Activated effector memory CD4-positive, alpha-beta T cell treated with Interleukin-2 at 50 U/mL for 16 hours (primary cell): ENCODE measurements at places on chromosomes 4 and X.

DNA sequence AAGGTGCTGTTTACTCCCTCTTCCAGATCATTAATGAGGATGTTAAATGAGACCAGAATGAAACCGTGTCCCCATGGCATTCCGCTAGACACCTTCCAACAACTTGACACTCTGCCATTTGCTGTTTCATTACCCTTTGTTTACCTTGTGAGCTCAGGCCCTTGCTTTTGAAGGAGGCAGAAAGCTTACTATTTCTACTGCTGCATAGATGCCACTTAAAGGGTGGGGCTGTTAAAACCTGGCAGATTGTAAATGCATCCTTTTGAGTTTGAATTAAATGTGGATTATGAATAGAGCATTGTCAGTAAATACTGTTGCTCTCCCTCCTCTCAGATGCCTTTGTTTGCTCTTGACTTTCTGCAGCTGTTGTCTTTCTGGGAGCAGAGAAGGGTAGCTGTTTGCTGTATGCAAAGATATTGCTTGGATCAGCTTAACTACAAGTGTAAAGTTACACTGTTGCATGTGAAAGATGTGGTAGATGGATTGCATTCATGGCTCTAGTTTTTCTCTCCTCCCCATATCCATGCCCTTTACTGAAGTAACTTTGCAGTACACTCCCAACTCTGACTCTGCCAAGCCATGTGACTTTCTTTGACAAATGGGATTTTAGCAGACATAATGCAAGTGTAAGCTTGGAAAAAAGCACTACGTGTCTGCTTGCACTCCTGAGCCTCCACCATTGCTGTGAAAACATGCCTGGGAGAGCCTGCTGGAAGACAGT, 75.0 kb upstream of the DHX15 start:
- DNase-seq, result no peak

DNA sequence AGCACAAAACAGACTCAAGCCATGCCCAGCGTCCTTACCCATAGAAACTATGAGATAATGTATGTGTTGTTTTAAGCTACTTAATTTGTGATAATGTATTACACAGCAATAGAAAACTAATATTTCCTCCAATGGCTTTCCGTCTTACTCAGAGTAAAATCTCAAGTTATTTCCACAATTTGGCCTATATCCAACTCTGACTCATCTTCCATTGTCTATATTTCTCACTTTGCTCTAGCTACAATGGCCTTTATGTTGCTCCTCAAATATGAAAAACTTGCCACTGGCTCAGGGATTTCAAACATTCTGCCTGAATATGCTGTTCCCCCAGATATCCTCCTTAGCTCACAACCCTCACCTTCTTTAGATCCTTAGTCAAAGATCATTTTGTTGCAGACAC, 31.6 kb downstream of the IQCM start:
- no peak for DNase-seq

- DNase-seq, result no peak
Measured at GRCh38 chrX:93985344-93986307, 311.6 kb downstream of the FAM133A start.

- DNase-seq, result no peak
Measured at GRCh38 chr4:74950200-74950599, 17.3 kb downstream of the PARM1 start.

DNA sequence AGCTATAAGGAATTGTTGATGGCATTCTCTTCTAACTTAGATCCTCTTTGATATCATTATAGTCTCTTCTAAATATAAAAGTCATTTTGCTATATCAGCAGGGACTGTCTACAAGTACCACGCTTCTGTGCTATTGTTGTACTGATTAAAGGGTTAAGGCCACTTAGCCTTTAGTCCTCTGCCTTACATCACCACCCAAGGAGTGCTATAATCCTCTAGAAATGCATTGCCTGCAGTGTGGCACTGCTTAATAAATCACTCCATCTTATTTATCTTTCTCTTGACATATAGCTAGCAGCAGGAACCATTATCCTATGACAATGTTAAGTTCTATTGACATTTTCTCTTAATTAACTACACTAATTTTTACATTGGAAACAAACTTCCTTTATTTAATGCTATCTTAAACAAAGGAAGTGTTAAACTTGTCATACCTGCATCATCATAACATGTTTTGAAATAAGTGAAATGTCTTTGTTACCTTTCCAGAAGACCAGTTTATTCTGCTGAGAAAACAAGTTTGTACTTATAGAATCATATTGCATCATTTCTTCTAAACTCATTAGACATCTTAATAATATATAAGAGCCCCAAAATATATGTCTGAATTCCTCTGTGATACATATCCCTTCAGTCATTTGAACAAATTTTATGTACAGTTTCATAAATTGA, 360.9 kb upstream of the ATOH1 start:
- no peak for DNase-seq

GRCh38 chr4:163620738-163621137, 126.2 kb downstream of the TMA16 start:
- no peak for DNase-seq

DNA sequence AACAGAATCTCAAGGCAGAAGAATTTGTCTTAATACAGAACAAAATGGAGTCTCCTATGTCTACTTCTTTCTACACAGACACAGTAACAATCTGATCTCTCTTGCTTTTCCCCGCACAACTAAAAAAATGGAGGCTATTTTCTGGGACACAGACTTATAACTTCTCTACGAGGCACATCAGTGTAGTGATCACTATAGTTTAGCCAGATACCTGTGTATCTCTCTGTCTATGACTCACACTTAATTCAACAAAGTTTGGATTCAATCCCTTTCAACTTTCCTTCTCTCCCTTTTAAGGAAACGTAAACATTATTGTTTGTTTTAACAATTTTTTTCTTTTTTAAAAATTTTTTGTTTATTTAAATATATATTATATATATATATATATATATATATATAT, 29.4 kb downstream of the APELA start:
- no peak for DNase-seq

DNA sequence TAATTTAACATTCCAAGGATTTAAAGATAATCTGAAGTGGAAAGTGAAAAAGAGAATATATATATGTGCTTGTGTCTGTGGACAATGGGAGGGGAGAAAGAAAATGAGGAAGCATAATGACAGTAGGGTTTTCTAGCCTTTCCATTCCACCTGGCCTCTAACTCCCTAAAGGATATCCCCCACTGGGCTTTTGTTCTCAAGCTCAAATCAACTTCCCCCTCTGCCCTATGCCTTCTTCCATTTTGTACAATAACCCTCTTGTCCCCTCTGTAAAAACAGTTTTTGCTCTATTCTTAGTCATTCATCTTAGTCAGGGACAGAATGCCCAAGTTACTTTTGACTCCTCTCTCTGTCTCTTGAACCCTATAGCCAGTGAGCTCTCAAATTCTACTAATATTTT, 23.6 kb downstream of the ANTXR2 start:
- no peak for DNase-seq

GRCh38 chr4:182056866-182057265, 186.3 kb upstream of the TENM3 start:
- no peak for DNase-seq

DNA sequence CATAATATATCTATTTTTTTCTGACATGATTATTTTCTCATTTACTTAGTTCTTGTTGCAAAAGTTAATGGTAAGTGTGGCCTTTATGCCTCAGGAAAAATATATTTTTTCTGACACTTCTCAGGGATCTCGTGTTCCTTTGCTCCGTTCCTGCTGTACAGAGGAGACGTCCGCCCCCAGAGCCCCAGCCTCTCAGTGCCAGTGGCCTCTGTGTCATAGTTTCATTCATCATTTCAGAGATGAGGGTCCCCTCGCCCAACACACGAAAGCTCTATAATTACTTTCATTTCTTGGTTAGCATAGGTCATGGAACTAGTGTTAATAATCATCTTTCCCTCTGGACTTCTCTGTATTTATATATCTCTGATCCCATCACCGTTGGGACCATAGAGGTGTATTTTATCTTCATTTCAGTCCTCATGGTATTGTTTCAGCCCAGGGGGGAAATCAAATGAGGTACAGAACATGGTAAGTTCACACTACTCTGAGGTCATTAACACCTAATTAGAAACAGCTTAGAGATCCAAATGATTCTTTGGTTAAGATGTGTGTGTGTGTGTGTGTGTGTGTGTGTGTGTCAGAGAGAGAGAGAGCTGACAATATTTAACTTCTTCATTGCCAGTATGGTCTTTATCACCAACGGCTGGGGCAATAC, 631.1 kb upstream of the TENM3 start:
- no peak for DNase-seq

DNA sequence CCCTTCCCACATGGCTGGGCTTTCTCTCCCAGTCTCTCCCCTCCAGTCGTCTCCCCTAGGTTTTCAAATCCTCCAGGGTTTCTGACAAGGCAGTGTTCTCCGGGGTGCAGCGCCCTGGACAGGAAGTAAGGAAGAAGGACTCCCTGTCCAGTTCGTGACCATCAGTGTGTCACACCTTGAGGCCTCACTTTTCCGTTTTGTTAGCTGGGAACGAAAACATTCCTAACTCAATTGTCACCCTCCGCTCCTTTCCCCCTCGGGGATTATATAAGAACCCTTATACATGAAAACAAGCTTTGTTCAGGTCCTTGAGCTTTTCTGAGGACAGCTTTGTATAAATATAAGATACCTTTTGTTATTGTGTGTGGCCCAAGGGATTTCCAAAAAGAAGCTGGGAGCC, 92.1 kb downstream of the KDR start:
- no peak for DNase-seq

GRCh38 chr4:139963708-139964107, 190.3 kb downstream of the MAML3 start:
- no peak for DNase-seq

DNA sequence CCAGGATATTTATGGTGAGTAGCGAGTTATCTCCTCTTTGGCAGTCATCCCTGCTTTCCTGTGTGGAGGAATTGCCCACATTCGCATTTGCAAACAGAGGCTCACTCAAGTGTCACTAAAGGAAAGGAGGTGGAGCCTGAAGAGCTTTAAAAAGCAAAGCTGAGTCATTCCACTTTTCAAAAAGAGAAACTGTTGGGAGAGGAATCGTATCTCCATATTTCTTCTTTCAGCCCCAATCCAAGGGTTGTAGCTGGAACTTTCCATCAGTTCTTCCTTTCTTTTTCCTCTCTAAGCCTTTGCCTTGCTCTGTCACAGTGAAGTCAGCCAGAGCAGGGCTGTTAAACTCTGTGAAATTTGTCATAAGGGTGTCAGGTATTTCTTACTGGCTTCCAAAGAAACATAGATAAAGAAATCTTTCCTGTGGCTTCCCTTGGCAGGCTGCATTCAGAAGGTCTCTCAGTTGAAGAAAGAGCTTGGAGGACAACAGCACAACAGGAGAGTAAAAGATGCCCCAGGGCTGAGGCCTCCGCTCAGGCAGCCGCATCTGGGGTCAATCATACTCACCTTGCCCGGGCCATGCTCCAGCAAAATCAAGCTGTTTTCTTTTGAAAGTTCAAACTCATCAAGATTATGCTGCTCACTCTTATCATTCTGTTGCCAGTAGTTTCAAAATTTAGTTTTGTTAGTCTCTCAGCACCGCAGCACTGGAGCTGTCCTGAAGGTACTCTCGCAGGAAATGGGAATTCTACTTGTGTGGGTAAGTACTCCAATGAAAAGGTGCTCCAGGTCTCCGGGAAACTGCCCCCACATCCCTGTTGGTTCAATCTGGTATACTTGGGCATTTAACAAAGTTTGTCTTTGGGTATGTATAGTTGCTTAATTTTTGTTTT, at the start of gene EGF:
TSS of gene EGF (plus strand) at position 178 of the 890 bp plus-strand sequence. CDS start at position 631, 453 bp downstream.
- no peak for DNase-seq

GRCh38 chr4:57430726-57431125, 320.5 kb upstream of the IGFBP7 start:
- DNase-seq, result no peak

GRCh38 chr4:107838861-107839565, 14.3 kb downstream of the SGMS2 start:
- DNase-seq, result no peak

- no peak for DNase-seq
Measured at GRCh38 chr4:1023895-1024740, 12.7 kb downstream of the FGFRL1 start.

GRCh38 chrX:21438792-21439191, 64.6 kb downstream of the CNKSR2 start:
- DNase-seq, result no peak

GRCh38 chr4:818106-818921, 7.6 kb downstream of the CPLX1 start:
- DNase-seq, result no peak

DNA sequence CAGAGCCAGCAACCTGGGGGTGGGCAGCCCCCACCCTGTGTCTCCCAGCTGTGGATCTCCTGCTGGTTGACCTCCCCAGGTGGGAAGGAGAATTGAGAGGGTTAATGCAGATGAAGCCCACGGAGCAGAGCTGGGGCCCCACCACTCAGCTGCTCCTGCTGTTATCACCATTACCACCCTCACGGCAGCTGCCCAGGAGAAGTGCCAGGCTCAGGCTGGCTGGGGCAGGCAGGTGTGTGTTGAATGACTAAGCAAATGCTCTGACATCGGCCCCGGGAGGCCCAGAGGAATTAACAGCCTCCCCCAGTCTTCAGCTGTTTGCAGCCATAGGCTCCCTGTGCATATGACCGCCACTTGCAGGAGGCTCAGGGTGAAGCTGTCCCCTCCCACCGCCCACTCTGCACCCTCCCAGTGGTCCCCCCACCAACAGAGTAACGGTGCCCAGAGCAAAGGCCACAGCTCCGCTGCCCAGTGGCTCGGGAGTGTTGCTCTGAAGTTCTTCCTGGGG, 133.8 kb downstream of the CPZ start:
- DNase-seq, result no peak

- DNase-seq, result peak; percentile 66
Measured at GRCh38 chr4:108018040-108018883, 28.6 kb downstream of the HADH start.

DNA sequence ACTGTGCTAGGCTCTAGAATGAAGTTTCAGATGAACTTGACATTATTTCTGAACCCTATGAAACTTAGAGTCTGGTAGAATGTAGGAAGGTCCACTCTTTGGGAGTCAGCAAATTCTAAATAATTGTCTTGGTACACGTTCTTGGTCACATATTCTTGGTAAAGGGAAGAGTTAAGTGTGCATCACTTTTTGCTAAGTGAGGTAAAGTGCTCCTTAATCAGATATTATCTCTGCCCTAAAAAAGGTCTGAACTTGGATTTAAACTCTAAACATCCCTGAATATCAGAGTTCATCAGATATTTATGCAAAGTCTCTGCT, 7.2 kb downstream of the OCIAD2 start:
- DNase-seq, result no peak

GRCh38 chrX:135984791-135985156, 461 bp upstream of the SLC9A6 start:
- DNase-seq, result no peak

- DNase-seq, result no peak
Measured at GRCh38 chr4:152166567-152166966, 369.3 kb downstream of the FBXW7 start.

GRCh38 chrX:45778616-45779015, 577.9 kb upstream of the DIPK2B start:
- DNase-seq, result no peak

DNA sequence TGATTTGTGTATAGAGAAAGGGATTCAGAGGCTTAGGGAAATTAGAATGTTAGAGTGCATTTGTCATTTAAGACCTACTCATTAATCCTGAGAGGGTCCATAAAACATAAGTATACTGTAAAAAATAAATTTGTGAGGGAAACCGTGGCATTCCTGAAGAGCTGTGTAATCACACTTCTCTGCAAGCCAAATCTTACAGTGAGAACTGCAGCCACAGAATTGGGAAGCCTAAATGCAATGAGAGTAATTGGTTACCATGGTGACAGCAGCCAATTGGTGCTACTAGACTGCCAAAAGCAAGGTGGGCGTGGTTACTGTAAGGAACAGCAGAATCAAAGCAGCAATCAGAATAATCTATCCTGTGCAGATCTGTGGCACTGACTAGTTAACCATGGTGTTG, 345.2 kb upstream of the GRID2 start:
- no peak for DNase-seq

GRCh38 chr4:163440040-163440439, 33.5 kb downstream of the TKTL2 start:
- DNase-seq, result no peak
